ENCODE measurements at places on chromosomes 4 and X.

- DNase-seq: no peak
Measured at GRCh38 chr4:98794565-98795205, 134.2 kb downstream of the EIF4E start.

- DNase-seq: peak; percentile 53
Measured at GRCh38 chr4:54440394-54441136, 211.5 kb downstream of the PDGFRA start.

- DNase-seq: no peak
Measured at GRCh38 chr4:180261346-180261745, 1981.9 kb upstream of the TENM3 start.

- no peak for DNase-seq
Measured at GRCh38 chr4:48051078-48051477, 34.5 kb downstream of the NIPAL1 start.

DNA sequence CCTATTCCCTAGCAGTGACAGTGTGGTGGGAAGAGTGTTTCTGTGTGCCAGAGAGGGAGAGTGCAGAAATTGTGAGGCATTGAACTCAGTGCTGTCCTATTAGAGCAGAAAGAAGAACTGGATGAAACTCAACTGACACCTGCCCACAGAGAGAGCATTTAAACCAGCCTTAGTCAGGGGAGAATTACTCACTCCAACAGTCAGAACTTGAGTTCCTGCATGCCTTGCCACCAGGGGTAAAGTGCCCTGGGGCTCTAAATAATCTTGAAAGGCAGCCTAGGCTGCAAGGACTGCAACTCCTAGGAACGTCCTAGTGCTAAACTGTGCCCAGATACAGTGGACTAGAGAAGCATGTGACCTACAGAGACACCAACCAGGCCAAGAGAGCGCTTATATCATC, 12.8 kb downstream of the CYSLTR1 start:
- no peak for DNase-seq

DNA sequence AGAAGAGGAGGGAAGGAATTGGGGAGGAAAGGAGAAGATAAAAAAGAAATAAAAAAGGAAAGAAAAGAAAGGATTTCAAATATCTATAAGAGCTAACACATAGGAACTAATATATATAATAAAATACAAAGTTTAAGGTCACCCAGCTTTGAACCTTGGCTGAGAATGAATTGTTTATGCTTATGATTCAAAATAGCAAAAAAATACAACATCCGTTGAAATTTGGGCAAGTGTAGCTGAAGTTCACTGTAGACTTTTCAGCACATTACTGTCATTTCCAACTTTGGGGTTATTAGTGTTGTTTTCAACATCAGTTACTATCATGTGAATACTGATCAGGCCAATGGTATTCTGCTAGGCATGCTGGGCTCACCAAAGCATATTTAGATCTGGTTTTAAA, 395.2 kb upstream of the INTU start:
- no peak for DNase-seq

DNA sequence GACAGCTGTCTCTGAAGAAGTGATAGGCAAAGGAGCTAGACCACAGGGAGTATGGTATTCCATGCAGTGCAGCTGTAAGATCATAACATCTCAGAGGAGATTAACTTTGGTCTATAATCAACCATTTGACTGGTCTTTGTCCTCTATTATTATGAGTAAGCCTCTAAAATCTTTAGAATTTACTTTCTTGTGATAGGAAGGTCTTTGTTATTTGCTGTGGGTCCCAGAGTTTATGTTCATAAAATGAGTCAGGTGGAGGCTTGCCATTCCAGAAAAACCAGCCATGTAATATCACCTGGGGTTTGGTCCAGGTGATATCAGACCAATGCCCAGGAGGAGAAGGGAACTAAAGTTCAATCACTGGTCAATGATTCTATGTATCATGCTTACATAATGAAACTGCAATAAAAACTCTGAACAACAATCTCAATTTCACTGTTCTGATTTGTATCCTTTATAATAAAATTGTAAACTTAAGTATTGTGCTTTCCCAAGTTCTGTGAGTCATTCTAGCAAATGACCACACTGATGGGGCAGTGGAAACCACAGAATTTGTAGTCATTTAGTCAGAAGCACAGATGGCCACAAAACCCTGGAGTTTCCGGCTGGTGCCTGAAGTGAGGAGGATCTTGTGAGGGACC, 239.6 kb upstream of the TRAM1L1 start:
- no peak for DNase-seq

GRCh38 chrX:133369065-133369464, 46.2 kb downstream of the GPC4 start:
- DNase-seq: no peak

- peak; percentile 25 for DNase-seq
Measured at GRCh38 chrX:106619797-106620196, 8.0 kb downstream of the RADX start.

DNA sequence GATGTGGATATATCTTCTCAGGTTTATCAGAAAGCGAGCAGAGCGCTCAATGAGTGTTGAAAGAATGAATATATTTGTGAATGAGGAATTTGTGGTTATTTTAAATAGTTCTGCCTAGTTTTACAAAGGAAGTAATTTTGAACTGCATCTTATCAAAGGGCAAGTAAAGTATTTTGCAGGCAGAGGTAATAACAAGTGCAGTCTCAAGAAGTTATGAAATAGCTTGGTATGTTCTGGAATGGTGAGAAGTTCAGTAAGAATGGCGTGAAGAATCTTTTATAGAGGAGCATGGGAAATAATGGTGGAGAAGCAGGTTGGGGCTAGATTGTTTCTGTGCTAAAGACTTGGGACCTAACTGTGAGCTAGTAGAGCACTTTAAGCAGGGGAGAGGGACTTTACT, 10.9 kb downstream of the TMA16 start:
- DNase-seq: no peak

DNA sequence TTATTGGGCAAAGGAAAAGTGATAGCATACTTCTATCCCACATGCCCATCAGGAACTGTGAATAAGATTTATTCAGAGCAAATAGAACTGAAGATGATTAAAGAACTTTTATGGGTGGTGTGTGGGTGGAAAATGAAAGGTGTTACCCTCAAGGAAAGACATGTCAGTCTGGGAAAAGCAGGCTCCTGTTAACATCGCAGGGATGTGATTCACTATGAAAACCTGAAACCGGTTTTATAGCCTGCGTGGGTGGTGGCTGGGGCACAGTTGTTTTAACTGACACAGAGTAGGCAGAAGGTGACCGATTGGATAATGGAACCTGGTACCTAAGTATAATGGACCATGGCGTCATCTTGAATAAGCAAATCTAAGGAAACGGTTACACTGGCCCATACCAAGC, 61.3 kb upstream of the CASK start:
- no peak for DNase-seq

DNA sequence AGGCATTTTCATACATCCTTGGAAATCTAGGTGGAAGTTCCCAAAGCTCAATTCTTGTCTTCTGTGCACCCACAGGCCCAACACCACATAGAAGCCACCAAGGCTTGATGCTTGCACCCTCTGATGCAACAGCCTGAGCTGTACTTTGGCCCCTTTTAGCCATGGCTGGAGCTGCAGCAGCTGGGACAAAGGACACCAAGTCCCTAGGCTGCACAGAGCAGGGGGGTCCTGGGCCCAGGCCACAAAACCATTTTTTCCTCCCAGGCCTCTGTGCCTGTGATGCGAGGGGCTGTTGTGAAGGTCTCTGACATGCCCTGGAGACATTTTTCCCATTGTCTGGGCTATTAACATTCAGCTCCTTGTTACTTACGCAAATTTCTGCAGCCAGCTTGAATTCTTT, 124.0 kb upstream of the S100G start:
- no peak for DNase-seq

DNA sequence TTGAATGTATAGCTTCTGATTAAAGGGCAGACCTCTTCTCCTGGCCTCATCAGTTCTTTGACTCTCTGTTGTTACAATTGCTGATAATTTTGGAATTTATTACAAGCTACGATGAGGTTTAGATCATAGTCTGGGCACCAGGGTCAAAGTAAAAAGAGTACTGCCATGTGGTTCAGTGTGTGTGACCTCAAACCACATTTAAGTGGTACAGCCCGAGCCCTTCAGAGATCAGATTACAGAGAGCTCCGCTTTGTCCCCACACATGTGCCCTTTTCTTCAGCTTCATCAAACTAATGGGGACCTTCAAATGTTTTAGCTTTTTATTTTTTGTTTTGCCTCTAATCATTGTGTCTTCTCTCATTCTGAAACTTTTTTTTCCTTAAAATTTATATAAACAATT, 37.1 kb downstream of the SPANXN2 start:
- no peak for DNase-seq

GRCh38 chr4:14835708-14836425, 166.4 kb upstream of the CPEB2 start:
- DNase-seq: no peak

DNA sequence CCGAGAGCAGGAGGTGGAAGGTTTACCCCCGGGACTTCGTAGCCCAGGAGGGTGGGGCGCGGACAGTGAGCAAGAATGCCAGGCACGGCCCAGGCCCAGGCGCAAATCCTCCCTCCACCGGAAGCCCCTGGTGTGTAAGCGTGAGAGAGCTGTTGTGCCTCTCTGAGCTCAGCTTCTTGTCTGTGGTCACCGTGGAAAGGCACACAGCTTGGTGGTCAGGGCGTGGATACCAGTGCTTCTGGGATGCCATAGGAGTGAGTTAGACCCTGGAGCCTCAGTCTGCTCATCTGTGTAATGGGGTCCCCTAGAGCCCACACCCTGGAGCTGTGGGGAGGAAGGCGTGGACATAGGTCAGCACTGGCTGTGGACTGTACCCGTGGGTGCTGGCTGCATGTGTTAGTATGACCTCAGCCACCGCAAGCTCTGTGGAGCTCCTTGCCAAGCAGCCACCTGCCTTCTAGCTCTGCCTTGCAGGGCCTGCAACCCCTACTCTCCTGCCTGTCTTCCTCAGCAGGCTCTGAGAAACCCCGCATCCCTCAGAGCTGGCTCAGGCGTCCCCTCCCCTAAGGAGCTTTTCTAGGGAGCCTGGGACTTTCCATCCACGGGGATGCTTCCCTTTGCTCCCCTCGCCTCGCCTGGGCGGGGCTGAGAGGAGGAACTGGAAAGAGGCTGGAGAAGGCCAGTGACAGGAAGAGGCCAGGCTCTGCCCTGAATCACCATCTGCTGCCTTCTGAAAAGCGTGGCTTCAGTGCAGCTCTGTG, 28.0 kb upstream of the AFAP1 start:
- no peak for DNase-seq

DNA sequence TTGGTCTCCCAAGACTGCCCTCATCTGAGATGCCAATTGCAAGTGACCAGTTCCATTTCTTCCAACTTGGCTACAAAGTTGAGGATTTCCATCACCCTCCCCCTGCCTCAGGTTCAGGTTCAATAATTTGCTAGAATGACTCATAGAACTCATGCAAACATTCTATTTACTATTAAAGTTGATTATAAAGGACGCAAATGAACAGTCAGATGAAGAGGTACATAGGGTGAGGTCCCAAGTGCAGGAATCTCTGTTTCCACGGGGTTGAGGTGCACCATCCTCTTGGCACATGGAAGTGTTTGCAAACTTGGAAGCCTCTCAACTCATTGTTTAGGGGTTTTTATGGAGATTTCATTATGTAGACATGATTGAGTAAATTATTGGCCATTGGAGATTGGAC, 41.0 kb downstream of the FGFBP1 start:
- DNase-seq: no peak

DNA sequence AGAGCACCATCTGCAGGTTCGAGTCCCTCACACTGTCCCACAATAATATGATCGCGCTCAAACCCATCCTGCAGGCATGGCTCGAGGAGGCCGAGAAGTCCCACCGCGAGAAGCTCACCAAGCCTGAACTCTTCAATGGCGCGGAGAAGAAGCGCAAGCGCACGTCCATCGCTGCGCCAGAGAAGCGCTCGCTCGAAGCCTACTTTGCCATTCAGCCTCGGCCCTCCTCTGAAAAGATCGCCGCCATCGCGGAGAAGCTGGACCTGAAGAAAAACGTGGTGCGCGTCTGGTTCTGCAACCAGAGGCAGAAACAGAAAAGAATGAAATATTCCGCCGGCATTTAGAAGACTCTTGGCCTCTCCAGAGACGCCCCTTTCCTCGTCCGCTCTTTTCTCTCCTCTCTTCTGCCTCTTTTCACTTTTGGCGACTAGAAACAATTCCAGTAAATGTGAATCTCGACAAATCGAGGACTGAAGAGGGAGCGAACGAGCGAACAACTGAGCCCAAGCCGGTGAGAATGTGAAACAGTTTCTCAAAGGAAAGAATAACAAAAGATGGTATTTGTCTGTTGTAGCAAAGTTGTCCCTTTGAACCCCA, 1.9 kb downstream of the POU4F2 start:
- DNase-seq: no peak

GRCh38 chr4:144355811-144356757, 215.6 kb upstream of the GYPA start:
- peak; percentile 80 for DNase-seq
